Uterus (tissue), 4 donors: ENCODE measurements at places on chromosomes 5 and 9.

DNA sequence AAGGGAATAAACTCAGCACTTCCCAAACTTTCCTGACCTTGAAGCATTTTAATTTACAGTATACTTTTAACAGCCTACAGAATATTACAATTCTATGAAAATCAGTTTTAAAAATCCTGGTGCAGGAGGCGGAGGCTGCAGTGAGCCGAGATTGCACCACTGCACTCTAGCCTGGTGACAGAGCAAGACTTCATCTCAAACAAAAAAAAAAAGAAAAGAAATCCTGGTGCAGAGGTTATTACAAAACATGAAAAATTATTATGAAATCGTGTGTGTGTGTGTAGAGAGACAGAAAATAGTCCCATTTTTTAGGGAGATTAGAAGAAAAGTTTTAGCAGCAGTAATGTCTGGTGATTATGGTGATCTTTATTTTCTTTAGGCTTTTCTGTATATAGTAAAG lies 26.9 kb downstream of the GOLPH3 start:
- no peak for DNase-seq

DNA sequence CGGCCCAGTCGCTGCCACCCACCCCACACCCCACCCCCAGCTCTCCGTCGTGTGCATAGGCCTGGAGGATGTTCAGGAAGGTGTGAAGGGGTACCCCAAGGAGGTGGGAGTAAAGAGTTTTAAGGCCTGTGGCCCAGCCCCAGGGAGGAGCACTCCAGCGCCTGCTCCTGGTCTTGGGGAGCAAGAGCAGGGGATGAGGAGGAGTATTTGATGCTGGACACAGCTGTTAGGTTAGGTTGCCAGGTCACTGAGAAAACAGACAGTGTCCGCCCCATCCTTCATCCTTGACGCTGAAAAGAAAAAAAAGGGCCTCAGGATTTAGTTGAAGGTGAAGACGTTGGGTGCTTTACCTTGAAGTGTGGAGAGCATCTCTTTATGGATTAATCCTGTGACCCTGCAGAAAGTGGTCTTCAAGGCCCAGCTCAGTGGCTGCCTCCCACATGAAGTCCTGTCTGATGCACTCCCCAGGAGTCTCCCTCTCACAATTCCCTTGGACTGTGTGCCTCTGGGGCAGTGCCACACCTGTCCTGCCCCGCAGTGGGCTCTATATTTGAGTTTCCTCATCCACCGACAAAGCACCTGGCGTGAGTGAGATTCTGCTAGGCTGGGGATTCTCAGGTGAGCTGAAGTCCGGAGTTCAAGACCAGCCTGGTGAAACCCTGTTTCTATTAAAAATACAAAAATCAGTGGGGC lies 101.8 kb downstream of the SPRY4 start:
- no peak for DNase-seq

DNA sequence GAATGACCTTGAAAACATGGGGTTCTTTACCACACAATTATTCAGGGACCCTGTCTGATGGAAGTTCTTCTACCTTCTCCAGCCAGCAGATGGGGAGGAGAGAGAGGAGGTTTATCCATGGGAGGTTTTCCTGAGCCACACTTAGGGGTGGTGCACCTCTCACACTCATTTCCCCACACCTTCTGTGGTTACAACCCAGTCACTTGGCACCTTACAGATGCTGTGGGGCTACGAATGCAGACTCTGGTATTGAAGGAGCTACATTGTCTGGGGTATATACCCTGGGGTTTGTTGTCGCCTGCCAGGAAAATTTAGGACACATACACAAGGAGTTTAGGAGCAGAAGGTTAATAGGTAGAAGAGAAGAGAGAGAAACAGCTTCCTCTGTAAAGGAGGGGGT lies 67.5 kb downstream of the F2RL2 start:
- no peak for DNase-seq

DNA sequence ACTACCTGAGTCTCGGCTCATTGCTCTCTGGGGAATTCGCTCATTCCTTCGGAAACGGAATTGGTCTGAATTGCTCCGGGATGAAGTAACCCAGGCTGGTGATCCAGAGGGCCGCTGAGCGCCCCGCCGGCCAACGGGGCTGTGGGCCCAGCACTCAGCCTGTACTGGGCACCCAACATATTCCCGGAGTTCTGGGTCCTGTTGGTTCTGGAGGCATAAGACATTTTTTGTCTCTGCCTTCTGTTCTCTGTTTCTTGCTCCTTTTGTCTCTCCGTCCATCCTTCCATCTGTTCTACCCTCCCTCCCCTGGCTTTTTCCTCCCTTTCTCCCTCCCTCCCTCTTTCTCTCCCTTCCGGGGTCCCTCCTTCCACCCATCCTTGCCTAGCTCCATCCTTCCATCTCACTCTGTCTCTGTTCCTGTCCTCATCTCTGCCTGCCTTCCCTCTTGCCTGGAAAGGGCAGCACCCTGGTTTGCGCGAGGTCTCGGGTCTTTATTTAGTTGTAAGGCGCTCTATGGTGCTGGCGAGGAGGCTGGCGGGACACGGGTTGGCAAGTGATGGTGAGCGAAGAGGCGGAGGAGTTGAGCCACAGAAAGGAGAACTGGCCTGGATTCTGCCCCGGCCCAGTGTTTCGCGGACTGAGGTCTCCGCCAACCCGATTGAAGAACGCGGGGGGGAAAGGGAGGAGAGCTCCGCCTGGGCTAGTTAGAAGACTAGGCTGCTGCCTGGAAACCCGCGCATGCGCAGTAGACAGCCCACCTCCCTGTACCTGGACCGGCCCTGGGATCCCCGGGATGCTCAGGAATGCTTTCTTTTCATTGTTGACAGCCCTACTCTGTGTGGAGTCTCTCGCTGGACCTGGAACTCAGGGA lies 1468.0 kb downstream of the FOXD4L5 start:
- DNase-seq, result peak; percentile 39

GRCh38 chr9:6931913-6932312 lies 174.1 kb downstream of the KDM4C start:
- DNase-seq, result peak; percentile 23

GRCh38 chr5:77924081-77924480 lies 147.9 kb upstream of the TBCA start:
- DNase-seq, result no peak

DNA sequence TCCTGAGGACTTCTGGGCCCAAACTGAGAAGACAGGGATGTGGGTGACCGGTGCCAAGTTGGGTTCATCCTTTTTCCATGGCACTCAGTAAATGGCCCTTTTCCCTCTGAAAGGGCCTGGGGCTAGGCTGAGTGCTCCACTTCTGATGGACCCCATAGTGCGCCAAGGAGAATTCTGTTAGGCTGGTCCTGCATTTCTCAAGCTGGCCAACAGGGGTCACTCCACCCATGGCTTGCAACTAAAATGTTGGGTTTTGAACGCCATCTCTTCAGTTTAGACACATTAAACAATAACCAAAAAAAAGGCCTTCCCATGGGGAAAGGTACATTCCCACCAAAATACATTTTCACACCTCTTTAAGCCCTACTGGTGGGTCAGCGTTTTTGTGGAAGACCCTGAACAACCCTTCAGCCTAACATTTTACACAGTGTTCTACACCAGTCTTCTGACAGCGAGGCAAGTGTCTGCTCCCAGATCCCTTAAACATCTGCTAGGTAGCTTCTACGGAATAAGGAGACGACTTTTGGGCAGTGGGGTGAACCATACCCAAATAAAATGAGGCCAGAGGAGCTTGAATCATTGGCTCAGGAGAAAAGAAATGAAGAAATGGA lies 27.3 kb downstream of the CNTFR start:
- DNase-seq, result no peak

DNA sequence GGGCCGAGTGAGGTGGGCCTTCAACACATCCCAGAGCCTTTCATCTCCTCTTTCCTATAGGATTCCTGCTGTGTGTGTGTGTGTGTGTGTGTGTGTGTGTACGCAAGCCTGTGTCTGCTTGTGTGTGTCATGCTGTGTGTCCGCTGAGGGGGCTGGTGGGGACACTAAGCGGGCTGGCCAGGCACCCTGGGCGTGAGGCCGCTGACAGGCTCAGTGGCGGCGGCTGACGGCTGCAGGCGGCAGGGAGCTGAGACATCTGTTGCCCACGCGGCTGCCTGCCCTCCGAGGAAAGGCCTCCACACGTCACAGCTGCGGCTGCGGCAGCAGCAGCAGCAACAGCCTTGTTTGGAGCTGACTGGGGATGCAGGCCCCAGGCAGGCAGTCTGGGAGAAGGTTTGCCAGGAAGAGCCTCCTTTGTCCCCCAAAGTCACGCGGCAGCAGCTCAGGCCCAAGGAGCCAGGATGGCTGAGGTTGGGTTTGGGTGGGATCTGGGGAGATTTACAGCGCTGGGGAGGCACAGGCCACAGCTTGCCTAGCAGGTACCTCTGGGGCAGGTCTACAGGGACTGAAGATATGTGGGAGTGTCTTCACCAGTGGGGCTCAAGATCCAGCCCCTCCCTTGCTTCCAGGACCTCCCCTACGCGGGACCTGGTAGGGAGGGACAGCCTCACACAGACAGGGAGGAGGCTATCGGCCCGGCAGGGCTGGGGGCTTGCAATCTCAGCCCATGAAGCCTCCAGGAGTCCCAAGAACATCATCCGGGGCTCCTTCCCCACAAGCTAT lies 1.8 kb downstream of the PDLIM4 start:
- DNase-seq, result peak; percentile 79

GRCh38 chr5:109561447-109561846 lies 128.3 kb upstream of the MAN2A1 start:
- DNase-seq, result no peak

- no peak for DNase-seq
Measured at GRCh38 chr9:109031241-109031640, 17.9 kb upstream of the CTNNAL1 start.

GRCh38 chr5:151003503-151003860 lies 16.9 kb upstream of the GPX3 start:
- no peak for DNase-seq

- DNase-seq, result no peak
Measured at GRCh38 chr5:95866435-95867040, 44.0 kb upstream of the GLRX start.

DNA sequence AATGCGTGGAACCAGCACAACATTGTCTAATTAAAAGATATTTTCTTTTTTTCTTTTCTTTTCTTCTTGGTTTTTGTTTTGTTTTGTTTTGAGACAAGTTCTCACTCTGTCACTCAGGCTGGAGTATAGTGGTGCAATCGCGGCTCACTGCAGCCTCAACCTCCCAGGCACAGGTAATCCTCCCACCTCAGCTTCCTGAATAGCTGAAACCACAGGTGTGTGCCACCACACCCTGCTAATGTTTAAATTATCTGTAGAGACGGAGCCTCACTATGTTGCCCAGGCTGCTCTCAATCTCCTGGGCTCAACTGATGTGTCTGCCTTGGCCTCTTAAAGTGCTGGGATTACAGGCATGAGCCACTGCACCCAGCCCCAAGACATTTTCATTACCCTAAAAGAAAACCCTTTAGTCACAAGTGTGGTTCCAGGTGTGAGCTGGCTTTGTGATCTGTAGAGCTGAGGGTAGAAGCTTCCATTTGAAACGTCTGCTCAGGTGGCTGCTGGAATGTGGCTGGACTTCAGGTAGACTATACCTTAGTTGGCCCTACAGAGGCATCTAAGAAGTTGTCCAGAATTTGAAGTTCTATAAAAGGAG lies 19.1 kb upstream of the NEK6 start:
- DNase-seq, result no peak

- no peak for DNase-seq
Measured at GRCh38 chr9:94534901-94535300, 20.0 kb upstream of the PCAT7 start.
